Non-pigmented ciliary epithelial cell (primary cell): ENCODE measurements at places on chromosomes 1 and 21.
A peak's percentile ranks its signal among the peaks of the same experiment; 100 is the strongest.

DNA sequence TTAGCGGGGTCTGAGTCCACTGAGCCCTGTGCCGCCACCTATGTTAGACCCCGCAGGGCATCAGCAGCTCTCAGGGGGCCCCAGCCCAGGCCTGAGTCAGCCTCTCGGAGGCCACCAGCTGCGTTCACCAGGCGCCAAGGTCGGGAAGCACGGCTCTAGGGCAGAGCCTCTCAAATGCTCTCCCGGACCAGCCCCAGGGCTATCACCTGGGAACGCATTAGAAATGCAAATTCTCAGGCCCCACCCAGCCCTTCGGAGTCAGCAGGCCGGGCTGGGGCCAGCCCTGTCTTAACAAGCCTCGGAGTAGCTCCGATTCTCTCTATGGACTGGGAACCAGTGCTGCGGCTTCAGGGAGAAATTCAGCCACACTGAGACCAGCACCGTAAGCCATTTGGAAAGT, 37.2 kb upstream of the TSPEAR start:
- DNase-seq, result no peak

DNA sequence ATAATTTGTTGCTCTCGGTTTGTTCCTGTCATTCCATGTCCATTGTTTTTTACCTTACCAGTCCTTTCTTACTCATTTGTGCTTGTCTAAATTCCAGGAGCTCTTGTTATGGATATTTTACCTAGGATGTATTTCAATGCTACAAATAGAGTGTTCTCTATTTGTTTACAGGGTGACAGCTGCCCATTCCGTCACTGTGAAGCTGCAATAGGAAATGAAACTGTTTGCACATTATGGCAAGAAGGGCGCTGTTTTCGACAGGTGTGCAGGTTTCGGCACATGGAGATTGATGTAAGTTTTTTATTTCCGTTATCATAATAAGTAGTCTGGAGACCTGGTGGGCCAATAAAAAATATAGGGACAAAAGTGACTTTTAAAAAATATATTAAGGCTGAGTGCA, 23.0 kb downstream of the ZBED6 start:
- DNase-seq, result no peak

DNA sequence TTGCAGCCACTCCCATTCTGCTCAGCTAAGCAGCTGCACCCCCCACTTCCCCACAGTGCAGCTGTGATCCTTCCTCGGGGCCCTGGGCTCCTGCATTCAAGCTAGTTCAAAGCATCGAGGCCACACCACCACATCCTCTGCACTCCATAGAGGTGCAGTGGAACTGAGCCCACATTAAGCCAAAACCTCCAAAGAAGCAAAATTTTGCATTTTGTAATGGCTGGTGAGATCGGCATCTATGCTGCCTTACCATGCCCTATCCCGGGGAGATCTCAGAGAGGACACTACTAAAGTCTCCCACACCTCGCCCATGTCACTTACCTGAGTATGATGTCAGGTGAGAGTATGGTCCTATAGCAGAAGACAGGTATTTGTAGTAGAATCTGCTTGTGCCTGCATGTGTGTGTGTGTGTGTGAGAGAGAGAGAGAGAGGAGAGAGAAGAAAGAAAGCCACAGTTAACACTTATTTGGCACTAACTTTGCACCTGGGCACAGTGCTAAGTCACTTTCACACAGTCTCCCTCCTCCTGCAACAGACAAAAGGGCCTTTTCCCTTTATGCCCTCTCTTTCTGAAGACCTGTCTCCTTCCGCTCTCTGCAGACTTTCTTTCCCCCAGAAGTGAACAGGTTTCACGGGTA, 89.8 kb downstream of the KIF14 start:
- DNase-seq, result no peak

DNA sequence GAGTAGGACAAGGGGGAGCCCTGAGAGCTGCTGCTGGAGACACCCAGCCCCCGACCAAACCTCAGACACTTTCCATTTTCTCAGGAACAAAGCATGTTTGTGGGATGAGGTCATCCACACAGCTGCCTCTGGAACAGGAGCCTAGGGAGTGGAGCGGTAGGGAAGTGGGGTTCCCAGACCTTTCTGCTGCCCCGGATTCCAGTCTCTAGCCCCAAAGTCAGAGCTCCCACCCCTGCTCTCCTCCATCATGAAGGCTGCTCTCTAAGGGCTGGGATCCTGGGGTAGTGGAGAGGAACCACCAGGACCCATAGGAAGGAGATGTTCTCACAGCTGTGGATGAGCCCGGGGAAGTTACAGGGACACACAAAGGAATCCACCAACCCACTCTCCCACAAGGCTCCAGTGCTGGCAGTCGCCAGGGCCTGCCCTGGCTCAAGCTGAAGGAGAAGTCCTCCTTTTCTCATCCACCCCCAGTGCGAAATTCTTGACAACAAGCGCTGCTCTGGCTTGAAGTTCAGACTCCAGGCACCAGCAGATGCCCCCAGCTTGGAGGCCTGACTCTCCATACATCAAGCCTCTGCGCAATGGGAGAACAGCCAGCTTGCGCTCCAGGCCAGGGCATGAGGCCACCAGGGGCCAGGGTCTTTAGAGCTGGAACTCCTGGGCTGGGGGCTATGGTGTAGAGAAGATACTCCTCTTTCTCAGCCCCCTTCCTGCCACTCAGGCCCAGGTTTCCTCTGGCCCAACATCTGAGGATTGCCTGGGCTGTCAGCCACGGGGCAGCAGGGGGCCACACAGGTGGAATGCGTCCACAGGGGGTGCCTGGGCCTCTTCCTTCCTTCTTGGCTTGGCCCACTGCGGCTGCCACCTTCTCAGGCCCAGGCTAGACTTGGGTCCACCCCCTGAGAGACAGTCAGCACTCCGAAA, 4.5 kb downstream of the FHL3 start:
- no peak for DNase-seq

DNA sequence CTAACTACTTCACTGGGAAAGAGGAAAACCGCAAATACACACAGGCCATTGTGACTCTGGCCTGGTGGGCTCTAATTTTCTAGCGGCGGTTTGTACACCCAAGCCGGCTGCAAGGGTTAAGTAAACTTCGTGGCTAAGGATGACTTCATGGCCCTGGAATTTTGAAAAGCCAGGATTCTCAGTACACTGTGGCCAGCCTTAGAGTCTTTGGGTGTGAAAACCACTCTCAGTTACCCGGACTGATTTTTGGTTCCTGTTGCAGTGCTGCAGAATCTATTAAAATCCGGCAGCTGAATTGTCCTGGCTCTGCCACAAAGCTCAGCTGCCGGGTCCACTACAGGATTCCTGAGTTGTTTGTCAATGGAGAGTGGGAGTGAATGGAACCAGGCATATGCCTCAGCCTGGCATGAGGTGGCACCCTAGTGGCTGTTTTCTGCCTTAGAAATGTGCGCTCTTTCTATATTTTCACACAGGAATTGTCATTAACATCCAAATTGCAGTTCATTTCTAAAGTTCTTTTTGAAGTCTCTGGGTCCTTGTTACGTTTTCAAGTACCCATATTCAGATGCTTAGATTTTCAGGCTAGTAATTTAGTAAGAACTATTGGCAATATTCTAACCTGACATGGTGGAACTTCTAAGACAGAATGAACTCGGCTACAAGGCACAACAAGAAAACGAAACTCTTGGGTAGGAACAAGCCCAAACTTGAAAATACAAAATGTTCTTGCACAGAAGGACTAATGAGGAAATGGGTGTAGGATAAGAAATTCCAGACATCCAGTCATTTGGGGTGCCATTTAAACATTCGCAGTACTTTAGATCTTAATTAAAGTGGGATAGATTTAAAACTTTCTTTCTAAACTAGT, 255.9 kb downstream of the NFIA start:
- DNase-seq, result peak; percentile 70

GRCh38 chr1:236502972-236503639, 20.7 kb upstream of the LGALS8 start:
- DNase-seq, result peak; percentile 76

GRCh38 chr1:35451125-35451528, 106.1 kb downstream of the KIAA0319L start:
- peak; percentile 31 for DNase-seq

DNA sequence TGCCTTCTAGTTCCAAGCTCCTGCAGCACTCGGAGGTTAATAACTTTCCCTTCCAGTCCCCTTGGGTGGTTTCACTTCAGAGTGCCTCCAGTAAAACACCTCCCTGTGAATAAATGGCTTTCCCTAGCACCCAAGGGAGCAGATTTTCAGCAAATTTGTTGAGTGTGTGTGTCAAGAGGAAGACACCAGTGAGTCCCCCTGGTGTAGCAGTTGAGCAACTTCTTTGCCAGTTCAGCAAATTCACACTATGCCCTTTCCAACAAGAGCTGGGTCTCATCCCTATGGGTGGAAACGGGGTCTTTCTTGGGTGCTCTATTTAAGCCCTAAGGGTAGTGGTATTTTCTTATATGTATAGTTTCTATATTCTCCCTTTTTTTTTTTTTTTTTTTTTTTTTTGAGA, 806 bp upstream of the AADACL4 start:
- DNase-seq, result no peak

DNA sequence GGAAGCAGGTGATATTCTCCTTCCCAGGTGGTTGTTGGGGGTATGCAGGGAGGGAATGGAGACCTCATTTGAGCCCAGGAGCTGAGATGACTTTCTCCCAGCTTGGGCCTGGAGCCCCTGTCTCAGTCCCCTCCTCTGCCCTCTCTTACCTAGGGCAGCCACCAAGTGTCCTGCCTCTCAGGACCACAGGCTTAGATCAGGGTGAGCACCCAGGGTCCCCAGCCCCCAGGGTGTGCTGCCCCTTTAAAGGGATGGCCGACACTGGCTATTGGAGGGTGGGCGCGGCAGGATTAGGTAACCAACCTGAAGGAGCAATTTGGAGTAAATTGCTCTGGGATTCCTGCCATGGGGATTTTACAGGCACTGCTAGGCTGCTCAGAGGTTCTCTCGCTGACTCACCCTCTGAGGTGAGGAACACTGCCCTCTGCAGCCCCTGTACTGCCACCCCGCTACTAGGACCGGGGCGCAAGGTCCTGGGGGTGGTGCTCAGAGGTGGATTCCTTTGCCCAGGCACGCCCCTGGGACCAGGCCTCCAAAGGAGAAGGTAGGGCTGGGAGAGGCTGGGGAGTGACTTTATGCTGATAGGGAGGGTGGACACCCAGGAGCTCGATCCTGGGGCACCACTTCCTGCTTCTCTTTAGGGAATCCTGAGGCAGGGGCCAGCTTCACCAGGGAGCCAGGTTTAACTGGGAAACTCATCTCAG, 1.5 kb downstream of the RPS6KA1 start:
- no peak for DNase-seq

GRCh38 chr1:228804640-228805413, 69.5 kb downstream of the RHOU start:
- no peak for DNase-seq

DNA sequence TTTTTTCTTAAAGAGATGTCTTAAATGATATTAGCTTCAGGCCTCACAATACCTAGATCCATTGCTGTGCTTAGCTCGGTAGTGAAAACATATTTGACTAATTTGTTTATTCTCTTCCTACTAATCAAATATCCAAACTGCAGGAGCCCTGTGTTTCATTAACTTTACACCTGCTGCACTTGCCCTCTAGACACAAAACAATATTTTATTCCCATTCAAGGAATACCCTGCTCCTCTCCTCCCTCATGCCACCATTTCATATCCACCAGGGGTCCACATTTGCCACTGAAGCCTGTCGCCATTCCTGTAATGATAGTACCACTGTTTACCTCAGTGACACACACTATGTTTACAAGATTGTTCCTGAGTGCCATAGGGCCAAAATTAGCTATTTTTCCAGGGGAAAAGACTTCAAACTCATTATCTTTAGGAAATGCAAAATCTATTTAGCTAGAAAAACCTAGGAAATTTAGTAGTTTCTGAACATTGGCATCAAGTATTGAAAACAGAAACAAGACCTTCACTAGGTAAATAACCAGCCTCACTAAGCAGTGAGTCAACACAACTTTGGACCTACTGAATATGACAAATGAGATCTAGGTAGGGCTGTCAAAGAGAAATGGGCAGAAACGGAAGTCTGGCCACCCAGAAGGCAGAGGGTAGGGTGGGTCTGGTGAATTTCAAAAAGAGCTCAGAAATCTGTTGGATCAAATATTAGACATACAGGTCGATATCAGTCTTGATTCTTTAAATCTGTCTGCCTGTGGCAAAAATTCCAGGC, 134.6 kb upstream of the KCNK1 start:
- DNase-seq, result no peak

DNA sequence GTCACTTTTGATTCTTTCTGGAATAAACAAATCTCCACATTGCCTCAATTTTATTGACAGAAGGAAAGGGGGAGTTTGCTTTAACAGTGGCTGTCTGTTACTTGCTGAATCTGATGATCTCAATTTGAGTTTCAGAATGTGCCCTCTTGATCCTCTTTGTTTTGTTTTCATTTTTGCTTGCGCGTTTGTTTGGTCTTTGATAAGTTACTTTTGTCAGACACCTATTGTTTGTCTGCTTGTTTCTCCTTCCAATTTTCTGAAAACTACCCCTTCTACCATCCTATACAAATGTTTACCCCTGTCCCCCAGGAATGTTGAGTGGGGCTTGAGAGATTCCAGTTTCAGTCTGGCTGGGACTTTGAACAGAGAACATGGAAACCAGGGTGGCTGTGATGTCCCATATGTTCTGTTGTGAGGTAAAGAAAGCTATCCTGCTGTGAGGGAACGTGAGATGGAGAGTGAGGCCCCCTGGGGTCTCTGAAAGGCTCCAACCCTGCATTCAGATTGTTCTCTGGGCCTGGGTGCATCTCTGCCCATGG, 11.8 kb upstream of the XCL2 start:
- no peak for DNase-seq

DNA sequence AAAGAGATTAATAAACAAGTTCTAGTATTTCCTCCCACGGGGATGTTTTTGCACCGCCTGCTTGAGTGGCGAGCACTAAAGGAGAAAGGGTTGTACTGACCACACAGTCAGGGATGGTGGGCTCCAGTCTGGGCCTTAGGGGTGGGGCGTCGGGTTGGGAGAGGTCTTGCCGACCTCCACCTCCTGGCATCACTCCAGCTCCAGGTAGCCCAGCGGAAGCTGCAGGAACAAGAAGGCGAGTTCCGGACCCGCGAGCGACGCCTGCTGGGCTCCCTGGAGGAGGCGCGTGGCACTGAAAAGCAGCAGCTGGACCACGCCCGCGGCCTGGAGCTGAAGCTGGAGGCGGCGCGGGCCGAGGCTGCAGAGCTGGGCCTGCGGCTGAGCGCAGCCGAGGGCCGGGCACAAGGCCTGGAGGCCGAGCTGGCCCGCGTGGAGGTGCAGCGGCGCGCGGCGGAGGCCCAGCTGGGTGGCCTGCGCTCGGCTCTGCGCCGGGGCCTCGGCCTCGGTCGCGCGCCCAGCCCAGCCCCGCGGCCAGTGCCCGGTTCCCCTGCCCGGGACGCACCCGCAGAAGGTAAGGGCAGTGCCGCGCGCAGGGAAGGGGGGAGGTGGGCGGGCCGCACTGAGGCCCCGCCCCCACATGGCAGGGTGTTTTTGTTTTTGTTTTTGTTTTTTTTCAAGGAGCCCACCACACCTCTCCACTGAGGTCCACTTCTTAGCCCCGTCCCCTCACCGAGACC, 19.7 kb downstream of the MFAP2 start:
- no peak for DNase-seq

- DNase-seq, result peak; percentile 83
Observed at GRCh38 chr21:39660191-39660980, 47.6 kb downstream of the B3GALT5 start.

DNA sequence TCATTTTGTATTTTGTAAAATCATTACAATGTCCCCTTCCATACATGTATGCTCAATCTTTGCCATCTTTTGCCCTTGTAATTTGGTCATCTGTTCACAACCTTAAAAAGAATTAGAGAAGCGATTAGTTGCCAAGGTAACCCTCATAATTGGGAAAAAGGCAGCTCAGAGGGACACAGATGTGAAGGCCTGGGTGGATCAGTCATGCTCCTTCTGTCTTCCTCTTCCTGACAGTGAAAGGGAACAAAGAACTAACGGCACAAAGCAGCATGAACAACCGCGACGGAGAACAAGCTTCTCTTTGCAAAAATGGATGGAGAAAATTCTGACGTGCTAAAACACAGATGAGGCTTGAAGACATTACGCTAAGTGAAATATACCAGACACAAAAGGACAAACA, 78.7 kb upstream of the COG2 start:
- DNase-seq, result no peak
